ENCODE measurements at places on chromosomes 13 and 19.

DNA sequence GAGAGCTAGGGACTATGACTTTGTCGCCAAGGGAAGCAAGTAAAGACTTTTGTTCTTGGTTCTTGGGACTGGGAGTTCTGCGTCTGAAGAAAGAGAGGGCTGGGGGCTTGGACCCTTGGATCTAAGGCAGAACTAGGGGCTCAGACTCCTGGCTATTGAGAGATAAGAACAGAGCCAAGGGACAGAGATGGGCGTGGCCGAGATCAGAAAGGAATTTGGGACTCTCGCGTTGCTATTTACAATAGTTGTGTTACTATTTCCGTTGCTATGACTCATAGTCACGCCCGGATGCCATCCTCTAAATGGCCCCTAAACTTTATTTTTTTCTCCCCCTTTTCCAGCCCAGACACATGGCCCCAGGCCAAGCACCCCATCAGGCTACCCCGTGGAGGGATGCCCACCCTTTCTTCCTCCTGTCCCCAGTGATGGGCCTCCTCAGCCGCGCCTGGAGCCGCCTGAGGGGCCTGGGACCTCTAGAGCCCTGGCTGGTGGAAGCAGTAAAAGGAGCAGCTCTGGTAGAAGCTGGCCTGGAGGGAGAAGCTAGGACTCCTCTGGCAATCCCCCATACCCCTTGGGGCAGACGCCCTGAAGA is 759 bp downstream of the PPP1R15A start:
- DNase-seq = peak; percentile 87

DNA sequence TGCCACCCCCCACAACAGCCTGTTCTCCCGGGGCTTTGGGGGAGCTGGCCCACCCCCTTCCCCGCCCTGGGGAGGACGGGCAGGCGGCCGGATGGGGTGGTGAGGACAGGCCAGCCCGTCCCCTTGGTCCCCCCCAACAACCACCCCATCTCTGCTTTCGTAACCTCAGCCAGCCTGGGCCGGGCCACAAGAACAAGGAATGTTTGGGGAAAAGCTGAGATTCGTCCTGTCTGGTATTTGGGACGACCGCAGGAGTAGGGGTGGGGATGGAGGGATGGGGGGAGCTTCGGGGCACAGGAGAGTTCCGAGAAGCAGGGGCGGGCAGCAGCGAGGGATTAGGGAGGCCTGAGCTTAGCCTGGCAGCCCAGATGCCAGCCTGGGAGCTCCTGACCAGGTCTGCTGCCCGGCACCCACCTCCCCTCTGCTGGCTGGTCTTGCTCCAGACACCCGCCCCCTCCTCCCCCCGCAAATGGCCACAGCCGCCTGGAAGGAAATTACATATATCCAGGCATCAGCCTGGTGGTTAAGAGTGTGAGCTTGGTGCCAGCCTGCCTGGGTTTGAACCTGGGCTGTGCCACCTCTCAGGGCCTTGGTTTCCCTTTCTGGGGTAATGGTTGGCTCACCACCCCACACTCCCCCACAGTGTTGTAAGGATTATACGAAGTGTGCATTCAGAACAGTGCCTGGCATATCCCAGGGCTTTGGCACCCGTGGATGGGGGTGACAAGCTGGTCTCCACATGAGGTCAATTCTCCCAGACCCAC is at the start of gene PODNL1:
PODNL1 (minus strand) TSS at position 117 of the 764 bp plus-strand sequence. CDS start 236 bp downstream, outside the sequence.
- no peak for DNase-seq

DNA sequence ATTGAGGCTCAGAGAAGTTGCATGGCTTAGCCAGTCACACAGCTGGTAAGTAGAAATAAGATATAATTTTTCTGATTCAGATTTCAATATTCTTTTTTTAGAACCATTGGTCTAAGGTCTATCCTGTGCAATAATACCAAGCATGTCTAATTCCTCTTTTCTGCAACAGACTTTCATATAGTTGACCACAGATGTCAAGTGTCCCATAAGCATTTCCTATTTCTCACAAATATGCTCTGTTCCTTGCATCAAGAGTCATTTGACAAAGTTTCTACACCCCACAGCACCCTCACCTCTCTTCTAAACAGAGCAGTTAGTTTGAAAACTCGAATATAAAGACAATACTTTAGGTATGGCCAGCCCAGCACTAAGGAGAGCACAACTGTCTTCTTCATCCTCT is 26.8 kb upstream of the SACS start:
- DNase-seq = no peak

DNA sequence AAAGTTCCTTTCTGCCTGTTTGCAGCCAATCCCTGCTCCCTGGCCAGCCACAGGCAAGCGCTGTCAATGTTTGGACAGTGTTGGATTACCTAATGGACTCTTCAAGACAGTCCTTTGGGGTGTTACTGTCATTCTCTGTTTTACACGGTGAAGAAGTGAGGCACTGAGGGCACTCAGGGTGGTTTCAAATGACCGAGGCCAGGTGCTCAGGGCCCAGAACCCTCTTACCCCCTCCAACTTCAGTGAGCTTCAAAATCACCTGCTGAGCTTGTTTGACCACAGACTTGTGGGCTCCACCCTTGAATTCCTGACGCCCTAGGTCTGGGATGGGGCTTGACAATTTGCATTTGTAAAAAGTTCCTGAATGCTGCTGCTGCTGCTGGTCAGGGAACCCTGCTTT is 97.9 kb downstream of the GGACT start:
- DNase-seq = no peak

GRCh38 chr13:26977541-26977940 is 194.1 kb downstream of the USP12 start:
- no peak for DNase-seq

DNA sequence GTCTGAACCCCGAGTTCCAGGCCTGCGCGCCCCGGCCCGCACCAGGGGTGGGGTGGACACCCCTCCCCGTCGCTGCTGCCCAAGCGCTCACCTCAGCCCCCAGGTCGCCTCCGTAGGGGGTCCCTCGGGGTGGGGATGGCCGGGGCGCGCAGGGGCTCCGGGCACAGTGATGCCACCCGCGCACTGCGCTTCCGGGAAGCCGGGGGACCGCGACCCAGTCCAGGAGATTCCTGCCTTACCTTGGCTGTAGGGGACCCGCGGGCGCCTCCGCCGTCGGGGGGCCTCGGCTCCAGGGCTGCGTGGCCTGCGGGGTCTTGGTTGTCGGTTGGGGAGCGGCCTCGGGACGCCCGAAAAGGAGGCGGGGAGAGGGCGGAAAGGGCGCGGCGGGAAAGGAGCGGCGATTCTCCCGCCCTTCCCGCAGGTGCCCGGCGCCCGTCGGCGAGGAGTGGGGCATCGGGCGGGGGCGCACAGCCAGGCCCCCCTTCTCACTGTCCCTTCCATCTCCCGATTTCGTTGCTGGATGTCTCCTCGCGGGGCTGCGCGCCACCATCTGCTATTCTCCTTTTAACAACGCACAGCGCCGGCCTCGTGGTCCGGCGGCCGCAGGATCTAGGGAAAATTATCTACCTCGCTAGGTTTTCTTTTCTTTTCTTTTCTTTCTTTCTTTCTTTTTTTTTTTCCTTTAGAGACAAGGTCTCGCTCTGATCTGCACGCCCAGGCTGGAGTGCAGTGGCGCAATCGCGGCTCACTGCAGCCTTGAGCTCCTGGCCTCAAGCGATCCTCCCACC is at the start of gene KEAP1:
KEAP1 (minus strand) TSS at position 355 of the 788 bp plus-strand sequence. CDS start 3,323 bp downstream, outside the sequence.
- peak; percentile 39 for DNase-seq

DNA sequence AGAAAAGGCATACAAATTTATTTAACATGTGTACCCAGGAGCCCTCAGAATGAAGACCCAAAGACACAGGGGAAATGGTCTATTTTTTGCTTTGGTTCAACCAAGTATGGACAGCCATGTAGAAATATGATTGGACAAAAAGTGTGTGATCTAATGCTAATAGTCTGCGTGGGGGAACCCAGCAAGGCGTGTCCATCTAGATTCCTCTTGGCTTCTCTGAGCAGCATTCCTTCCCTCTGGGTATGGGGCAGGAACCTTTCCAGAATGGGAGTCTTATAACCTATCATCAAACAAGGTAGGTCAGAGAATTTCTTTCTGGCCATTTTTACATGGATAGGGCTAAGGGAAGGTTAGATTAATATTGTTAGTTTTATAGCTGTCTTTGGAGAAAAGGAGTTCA is 698.2 kb downstream of the FGF9 start:
- DNase-seq = no peak

DNA sequence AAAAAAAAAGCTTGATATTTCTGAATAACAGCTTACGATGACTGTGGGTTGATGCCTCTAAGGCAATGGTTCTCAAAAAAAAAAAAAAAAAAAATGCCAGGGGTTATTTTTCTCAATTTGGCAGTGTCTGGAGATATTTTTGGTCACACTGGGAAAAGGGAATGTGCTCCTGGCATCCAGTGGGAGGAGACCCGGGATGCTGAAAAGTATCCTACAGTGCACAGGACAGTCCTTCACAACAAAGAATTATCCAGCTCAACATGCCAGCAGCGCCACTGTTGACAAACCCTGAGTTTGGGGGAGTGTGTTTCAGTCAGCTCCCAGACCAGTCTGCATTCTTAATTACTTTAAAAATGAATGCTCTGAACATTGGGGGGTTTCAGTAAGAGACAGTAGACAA is 54.5 kb downstream of the FLT3 start:
- DNase-seq = no peak

GRCh38 chr13:112895521-112896465 is 73.2 kb upstream of the MCF2L start:
- no peak for DNase-seq

- no peak for DNase-seq
These were observed 4.7 kb downstream of the CDC34 start for GRCh38 chr19:536031-536880.

- DNase-seq = no peak
These were observed 96.1 kb upstream of the MBNL2 start for GRCh38 chr13:97125810-97126738.

DNA sequence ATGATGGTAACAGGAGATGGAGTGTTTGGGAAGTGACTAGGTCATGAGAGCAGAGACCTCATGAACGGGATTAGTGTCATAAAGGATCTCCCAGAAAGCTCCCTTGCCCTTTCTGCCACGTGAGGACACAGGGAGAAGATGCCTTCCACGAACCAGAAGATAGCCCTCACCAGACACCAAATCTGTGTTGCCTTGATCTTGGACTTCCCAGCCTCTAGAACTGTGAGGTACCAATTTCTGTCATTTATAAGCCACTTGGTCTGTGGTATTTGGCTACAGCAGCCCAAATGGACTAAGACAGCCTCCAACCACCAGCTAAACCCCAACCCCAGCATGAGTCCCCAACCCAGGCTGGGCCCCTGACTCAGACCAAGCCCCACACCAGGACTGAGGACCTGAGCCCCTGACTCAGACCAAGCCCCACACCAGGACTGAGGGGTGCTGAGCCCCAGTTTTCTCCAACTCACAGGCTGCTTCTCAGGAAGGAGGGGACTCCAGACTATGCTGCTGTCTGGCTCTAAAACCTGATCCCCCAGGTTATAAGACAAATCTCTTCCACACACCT is 54.1 kb downstream of the PTPRS start:
- no peak for DNase-seq

DNA sequence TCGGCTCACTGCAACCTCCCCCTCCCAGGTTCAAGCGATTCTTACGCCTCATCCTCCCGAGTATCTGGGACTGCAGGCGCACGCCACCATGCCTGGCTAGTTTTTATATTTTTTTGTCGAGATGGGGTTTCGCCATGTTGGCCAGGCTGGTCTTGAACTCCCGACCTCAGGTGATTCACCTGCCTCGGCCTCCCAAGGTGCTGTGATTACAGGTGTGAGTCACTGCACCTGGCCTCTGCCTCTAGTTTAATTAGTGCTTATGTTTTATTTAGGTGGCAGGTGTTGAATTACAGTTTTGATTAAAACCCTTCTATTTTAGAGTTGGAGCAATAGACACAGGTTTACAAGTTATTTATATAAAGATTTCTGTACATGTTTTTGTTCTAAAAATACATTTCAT is 42.8 kb downstream of the ATP11A start:
- DNase-seq = no peak

- DNase-seq = no peak
These were observed 8.4 kb downstream of the RGL3 start for GRCh38 chr19:11410682-11411081.

DNA sequence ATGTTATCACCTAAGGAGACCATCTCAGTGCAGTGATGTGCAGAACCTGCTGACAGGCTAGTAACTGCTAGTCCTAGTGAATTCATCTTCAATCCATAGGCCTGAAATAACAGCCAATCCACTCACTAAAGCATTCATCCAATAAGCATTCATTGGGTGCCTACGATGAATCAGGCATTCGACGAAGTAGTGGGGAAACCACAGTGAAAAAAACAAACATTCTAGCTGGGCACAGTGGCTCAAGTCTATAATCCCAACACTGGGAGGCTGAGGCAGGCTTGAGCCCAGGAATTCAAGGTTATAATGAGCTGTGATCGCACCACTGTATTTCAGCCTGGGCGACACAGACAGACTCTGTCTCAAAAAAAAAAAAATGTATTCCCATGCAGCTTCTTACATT is 135.6 kb downstream of the RNF17 start:
- no peak for DNase-seq

DNA sequence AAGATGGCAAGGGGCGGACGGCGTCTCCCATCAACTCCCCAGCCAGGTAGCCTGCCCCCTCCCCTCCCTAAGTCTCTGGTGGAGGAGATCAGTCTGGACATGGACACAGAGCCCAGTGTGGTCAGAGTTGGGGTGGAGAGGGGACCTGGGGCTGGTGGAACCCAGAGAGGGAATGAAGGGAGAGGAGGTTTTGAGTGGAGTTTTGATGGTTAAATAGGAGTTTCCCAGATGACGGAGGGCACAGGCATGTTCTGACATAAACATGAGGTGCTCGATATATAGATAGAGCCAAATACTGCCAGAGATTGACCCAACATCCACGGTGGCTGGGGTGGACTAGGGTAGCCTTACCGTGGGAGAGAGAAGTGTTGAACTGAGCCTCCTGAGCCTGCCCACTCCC is 14.1 kb downstream of the FSD1 start:
- DNase-seq = no peak

DNA sequence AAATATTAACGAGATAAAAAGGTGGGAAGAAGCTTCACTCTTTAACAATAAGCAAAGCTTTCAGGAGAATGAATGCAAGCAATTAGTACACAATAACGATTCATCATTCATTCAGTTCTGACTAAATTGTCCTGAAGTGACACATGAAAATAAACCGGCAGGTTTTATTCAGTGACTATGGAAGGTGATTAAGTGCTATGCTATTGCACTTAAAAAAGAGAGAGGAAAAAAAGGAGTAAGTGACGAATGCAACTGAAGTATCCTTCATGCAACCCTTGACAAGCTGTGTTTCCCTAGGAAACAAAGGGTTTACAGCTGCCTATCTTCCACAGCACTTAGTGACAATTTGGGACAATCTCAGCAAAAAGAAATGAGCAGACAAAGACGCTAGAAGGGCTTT is 1.4 kb downstream of the LIG4 start:
- no peak for DNase-seq

- peak; percentile 34 for DNase-seq
These were observed 6.2 kb upstream of the WBP4 start for GRCh38 chr13:41054919-41055619.
